Lower leg skin (tissue), 4 donors: ENCODE measurements at places on chromosomes 4 and X.

GRCh38 chr4:185847352-185848097 lies 35.5 kb upstream of the SORBS2 start:
- no peak for DNase-seq

GRCh38 chrX:23525531-23525930 lies 141.8 kb upstream of the PRDX4 start:
- no peak for DNase-seq

DNA sequence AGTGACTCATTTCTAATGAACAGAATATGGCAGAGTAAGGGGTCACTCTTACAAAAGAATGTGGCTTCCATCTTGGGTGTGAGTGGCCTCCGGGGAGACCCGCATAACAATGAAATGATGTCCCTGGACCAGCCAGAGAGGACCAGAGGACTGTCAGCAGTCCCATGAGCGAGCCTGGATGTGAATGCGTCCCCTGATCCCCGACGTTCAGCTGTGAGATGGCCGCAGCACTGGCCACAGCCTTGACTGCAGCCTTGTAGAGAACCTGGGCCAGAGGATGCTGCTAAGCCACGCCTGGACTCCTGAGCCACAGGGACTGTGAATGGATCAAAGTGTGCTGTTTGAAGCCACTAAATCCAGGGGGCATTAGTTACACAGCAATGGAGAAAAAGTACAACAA lies 53.8 kb downstream of the MTNR1A start:
- no peak for DNase-seq

DNA sequence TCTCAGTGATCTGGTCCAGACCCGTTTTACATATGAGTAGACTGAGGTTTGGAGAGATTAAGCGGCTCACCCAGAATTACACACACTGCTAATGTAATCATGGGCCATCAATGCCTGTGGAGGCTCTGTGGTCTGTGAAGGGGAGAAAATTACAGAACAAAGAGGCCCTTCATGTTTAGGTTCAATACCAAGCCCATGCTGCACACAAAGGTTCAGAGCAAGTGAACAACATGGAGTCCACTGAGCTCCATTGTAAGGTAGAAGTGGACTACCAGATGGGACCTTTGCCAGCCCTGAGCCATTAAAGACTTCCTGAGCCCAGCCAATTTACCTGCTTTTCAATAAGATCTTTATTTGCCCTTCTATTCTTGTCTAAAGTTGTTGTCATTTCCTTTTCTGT lies 109.8 kb downstream of the LUZP4 start:
- DNase-seq: no peak

DNA sequence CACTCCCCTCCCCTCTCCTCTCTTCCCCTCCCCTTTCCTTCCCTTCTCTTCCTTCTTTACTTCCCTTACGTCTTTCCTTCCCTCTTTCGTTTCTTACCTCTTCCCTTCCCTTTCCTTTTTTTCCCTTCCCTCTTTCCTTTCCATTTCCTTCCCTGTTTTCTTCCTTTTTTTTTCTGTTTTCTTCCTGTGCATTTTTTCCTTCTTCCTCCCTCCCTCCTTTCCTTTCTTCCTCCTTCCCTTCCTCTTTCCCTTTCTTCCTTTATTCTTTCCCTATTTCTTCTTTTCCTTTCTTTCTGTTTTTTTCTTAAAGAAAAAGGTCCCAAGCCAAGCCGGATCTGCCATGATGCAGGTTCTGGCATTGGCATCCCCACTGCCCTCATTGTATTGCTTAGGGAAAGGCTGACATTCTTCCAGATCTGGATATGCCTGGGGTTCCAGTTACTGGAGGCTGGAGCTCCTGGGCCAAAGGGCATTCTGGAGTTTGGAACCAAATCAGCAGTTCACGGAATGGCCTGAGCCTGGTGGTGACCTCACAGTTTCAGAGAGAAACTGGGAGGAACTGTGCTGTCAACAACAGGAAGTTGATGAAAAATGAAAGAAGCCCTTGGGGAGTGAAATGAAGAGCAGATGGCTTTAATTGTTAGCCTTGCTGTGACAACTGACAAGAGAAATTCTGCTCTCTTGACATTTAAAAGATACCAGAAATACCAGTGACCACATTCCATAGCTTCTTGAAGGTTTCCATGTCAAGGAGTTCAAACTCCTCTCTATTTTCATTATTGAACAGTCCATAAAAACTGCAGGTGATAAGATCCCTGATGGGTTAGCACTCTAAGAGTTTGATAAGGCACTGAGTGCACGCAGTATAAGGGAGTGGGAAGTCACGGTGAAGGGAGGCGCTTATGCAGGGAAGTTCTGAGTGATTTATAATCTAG lies 622.1 kb downstream of the SPRY1 start:
- peak; percentile 66 for DNase-seq

DNA sequence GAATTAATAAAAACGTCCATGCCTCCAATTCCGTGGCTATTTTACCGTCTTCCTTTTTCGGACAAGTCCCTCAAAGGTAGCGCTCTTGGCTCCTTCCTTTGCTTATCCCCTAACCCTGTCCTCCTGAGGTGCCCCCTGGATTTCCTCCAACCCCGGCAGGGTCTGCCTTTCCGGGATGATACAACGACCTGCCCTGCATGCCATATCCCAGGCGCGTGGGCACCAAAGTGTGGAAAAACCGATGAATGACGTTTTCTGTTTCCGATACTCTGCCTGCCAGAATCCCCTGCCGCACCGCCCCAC lies 706 bp upstream of the CSTF2 start:
- DNase-seq: no peak

- no peak for DNase-seq
Measured at GRCh38 chr4:5808081-5808741, 84.7 kb downstream of the CRMP1 start.

DNA sequence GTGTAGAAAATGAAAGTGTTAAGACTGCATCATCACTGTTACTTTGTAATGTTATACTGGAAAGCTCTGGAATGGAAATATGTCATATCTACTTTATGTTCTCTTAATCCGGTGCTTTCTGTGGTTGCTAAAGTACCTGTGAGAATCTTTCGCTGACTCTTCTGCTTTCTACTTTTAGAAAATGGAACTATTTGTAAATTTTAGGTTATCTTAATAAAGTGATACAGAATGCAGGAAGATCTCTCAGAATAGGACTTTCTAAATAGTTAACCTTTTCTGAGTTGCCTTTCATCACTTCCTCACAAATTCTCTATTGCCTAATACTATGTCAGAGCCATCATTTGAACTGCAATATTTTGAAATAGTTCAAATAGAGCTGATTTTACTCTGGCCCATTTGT lies 69.3 kb downstream of the BMP2K start:
- DNase-seq: no peak

GRCh38 chr4:2318885-2319284 lies 57.0 kb upstream of the MXD4 start:
- no peak for DNase-seq

DNA sequence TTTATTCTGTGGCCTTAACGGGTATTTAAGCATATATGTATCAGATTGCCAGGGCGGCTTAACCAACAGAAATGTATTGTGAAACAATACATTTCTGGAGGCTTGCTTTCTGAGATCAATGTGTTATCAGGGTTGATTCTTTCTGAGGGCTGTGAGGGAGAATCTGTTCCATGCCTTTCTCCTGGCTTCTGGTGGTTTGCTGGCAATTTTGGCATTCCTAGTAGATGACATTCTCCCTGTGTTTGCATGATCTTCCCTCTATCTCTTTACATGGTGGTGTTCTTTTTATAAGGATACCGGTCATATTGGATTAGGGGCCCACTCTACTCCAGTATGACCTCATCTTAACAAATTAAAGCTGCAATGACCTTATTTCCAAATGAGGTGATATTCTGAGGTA lies 16.9 kb upstream of the CEP135 start:
- no peak for DNase-seq
